ENCODE measurements at places on chromosomes 1 and 21. TPM values are rescaled to one million over a fixed set of nuclear protein-coding genes. Genes with fewer than 3 reads are reported as not detected.
A peak's percentile ranks its signal among the peaks of the same experiment; 100 is the strongest.

GRCh38 chr1:94416901-94417727 is 1.1 kb upstream of the ABCD3 start:
- DNase-seq, result peak; percentile 45

The HAO2 gene
- total RNA-seq, result 0.17 TPM

DNA sequence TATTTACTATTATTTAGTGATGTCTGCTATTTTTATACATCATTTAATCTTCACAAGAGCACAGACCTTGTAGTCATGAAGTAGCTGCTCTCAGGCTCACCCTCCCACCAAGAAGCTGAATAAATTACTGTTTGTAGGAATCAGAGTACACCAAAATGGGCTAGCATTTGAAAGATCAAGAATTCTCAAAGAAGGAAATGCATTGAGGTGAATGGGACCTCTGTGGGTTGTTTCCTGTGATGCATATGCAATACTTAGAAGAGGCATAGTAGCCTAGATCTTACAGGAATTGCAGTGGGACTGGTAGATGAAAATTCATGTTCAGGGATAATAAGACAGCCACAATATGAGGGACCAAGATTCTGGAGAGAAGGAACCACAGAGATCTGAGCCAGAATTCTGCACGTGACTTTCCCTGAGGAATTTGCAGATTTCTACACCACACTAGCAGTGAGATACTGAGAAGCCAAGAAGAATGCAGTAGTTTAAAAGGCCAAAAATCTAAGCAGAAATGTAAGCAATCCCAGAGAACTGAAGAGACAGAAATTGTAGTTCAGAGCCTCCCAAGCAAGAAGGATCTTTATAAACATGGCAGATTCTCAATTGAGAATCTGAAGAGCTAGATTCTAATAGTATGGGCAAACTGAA is 307.0 kb downstream of the ST6GALNAC3 start:
- DNase-seq, result no peak

DNA sequence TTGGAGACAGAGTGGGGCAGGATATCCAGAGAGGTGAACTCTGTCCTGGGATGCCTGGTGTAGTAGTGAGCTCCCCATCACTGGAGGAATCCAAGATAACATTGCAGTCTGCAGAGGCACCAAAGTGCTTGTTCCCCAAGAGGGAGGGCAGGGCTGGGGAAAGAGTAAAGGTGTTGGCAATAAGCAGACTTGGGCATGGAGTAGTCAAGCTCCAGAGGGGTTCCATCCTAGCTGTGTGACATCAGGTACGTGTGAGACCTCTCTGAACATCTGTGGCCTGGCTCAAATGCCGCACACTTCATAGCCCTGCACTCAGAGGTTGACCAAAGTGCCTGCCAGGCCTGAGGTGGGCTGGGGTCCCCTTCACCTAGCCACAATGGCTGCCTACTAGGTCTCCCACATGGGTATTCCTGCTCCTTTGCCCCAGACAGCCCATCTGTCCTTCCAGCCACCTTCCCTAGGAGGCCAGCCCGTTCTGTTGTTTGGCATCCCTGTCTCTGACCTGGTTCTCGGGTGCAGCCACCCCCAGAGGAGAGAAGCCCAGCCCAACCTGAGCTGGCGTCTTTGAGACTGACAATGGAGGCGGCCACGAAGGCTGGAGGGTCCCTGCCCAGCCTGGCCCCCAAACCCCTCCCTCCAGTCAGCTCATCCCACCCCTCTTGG is 2.8 kb upstream of the ARF1 start:
- DNase-seq, result no peak

- no peak for DNase-seq
These were observed 27.5 kb downstream of the ZP4 start for GRCh38 chr1:237863234-237863633.

The KRTAP21-2 gene
- total RNA-seq, result not detected

The SRSF11 gene
- 127 TPM for total RNA-seq

The TTC22 gene
- total RNA-seq, result 24.9 TPM

DNA sequence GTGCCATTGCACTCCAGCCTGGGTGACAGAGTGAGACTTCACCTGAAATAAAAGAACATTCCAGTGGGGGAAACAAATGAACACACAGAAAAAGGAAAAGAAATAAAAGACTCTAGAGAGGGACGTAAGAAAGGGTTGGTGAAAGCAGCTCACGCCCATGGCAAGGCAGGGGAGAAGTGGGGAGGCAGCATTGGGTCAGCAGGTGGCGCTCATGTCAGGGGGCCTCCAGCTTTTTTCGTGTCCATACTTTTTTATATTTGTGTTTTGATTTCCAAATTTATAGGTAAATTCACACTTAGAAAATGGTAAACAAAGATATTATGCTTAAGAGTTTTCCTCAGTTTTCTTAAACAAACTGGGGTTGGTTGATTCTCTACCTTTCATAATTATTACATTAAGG is 45.5 kb downstream of the VPS13D start:
- no peak for DNase-seq

The ITLN1 gene
- 0.29 TPM for total RNA-seq

DNA sequence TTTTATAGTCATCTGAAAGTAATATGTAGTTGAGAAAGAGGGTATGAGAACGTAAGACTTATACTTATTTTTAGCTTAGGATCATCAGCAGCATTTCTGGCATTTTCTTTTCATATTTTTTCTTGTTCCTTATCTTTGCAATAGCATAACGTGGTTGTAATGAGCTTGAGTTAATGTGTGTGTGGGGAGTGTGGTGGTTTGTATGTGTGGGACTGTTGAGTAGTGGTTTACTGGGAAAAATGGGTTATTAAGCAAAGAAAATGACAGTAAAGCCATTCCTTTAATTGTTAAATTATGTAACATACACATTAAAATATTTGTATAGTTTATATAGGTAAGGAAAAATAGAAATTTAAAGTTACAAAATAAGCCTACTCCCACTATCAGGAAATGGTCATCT is 15.2 kb downstream of the PIP5K1A start:
- no peak for DNase-seq

The NUDT17 gene
- 3.1 TPM for total RNA-seq

The RXFP4 gene
- total RNA-seq, result not detected

- peak; percentile 55 for DNase-seq
These were observed 794 bp upstream of the FAM76A start for GRCh38 chr1:27724961-27725373.

DNA sequence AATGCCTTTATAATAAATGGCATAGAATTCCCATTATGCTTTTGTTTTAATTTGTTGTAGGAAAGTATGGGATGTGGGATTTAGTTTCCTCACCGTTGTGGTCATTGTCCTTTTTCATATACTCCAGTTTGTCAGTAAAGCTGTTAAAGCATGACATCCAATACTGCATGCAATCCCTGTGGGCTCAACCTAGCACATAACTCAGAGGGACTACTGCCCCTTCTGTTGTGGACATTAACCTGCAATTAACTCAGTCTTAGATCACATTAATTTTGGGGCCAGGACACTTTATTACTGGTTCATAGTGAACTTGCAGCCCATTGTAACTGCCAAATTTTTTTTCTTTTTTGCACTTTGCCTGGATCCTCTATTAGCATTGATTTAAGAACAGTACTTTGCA is 112.5 kb downstream of the DNM3 start:
- no peak for DNase-seq

- DNase-seq, result no peak
These were observed 45.3 kb downstream of the HENMT1 start for GRCh38 chr1:108615544-108615943.

DNA sequence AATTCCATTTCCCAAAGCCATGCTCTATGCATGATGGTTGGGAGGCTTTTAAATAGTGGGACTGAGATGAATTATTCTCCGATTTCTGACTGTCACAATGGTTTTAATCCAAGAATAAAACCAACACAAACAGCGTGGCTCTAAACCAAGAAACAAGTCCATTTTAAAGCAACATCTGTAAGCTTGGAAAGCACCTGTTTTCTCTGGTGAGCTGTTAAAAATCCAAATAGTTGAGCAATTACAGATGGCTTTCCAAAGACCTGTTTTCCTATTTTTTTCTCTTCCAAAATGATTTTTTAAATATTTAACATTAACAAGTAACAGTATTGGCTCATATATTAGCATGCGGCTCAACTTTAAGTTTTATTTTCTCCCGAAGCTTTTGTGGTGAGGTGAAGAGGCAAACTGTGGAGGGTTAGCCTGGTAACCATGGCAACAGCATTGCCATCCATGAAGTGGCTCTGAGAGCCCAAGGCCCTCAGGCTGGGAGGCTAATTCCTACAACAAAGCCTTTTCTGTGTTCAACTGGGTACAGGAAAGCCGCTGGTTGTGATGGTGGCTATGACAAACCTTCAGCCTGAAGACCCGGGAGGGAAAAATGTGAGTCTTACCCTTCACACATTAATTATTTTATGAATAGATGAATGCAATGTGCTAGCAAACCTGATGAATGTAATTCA is 56.7 kb upstream of the B3GALT5 start:
- no peak for DNase-seq

DNA sequence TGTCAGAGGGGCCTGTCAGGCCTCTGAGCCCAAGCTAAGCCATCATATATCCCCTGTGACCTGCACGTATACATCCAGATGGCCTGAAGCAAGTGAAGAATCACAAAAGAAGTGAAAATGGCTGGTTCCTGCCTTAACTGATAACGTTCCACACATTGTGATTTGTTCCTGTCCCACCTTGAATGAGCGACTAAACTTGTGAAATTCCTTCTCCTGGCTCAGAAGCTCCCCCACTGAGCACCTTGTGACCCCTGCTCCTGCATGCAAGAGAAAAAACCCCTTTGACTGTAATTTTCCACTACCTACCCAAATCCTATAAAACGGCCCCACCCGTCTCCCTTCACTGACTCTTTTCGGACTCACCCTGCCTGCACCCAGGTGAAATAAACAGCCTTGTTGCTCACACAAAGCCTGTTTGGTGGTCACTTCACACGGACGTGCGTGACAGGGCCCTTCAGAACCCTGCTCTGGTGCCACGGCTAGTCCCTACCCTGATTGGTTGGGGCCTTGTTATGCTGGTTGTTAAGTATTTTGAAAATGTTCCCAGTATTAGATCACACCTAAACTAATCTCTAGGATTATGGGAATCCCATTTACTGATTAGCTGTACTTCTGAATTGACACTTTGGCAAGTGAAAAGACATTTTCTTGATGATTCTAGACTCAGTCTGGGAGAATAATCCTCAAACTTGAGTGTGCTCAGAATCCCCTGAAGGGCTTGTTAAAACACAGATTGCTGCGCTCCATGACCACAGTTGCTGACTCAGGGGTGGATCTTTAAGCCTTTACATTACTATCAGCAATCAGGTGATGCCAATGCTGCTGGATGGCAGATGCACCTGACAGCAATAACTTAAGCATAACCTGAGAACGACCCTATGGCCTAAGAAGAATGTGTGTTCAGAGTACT is 28.8 kb upstream of the SPATA6 start:
- DNase-seq, result no peak

DNA sequence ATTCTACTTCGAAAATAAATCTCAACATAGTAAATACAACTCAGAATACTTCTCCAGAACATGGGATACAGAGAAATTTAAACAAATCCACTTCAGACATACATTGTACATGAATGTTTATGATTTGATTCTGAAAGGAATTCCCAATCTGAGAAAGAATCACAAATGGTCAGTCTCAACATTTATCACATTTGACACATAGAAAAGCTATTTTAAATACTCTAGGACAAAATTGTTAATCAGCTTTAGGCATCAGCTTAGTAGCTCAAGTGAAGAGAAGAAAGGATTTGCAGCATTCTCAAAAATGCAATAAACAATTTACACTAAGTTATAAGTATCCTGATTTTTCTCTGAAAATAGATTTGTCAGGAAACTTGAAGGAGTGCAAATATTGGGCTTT is 184.8 kb downstream of the PTPRC start:
- DNase-seq, result no peak

The GCSAML gene
- total RNA-seq, result 1.3 TPM

DNA sequence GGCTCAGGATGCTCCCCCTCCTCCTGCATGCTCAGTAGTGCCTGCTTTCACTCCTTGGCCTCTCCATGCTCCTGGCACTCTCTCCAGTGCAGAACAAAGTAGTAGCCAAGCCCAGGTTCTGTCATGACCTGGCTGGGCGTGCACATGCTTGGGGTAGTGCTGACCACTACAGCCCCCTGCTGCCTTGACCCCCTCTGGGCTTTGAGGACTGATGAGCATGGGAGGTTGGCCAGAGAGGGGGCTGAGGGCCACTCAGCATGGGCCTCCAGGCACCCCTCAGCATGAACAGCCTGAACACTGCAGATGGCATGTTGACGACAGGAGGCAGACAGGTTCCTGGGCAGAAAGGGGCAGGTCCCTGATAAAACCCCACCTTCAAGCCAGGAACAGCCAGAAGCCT is 935.7 kb upstream of the PRMT6 start:
- no peak for DNase-seq

The POU2F1 gene
- total RNA-seq, result 12.5 TPM

DNA sequence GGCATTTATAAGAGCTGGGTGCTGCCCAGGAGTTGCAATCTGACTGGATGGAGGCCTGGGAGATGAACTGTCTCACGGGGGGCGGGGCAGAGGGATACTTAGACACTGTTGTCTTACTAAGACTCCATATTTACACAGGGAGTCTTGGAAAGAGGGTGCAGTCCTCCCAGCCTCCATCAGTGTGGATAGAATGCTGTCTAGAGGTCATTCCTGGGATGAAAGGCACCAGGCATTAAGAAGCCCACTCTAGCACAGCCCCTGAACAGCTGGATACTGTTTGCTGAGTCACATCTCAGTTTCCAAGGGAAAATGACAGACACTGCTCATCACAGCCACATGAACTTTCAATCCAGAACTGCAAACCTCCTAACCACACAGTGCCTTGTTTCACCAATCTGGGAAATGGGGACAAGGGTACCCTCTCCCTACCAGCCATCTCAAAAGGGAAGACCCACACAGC is 43.3 kb downstream of the SSBP3 start:
- DNase-seq, result no peak

DNA sequence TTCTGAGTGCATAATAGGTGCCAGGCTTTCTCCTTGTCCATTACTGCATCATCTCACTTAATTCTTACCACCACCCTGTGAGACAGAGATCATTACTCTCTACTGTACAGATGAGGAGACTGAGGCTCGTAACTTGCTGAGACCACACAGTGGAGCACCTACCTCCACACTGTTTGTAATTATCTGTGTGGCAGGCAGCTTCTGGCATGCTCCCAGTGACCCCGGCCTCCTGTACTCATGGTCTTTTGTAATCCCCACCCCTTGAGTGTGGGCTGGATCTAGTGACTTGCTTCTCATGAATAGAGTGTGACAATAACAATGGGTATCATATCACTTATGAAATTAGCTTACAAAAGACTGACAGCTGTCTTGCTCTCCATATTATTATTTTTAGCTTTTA is 407.3 kb downstream of the MATN1 start:
- no peak for DNase-seq

- no peak for DNase-seq
These were observed 337.5 kb upstream of the RUNX1 start for GRCh38 chr21:35386491-35387079.

The TFAP2E gene
- 0.66 TPM for total RNA-seq

- DNase-seq, result no peak
These were observed 1.2 kb upstream of the WNT3A start for GRCh38 chr1:228005511-228006033.

- no peak for DNase-seq
These were observed 43.6 kb upstream of the DPH5 start for GRCh38 chr1:101069158-101069557.
